Thymus (tissue), 14 donors: ENCODE measurements at places on chromosomes 2 and 18. TPM values are rescaled to one million over a fixed set of nuclear protein-coding genes. Genes with fewer than 3 reads are reported as not detected.

The AOX1 gene
- 0.42 TPM for total RNA-seq

The PARD6G gene
- total RNA-seq = 4.7 TPM

The FRZB gene
- total RNA-seq = 2.5 TPM

The MSTN gene
- total RNA-seq = 0.19 TPM

The CAPG gene
- 190 TPM for total RNA-seq

The HTR2B gene
- 1.1 TPM for total RNA-seq

The PJVK gene
- total RNA-seq = 1.6 TPM

GRCh38 chr18:35174745-35175144 is 66.1 kb upstream of the ZNF397 start:
- no peak overlapping the region for H3K4me3 ChIP-seq
- DNase-seq = no peak
- H3K4me1 ChIP-seq = no peaks in the 10 kb centered on the region
- H3K27me3 ChIP-seq = no peaks in the 10 kb centered on the region
- no peak overlapping the region for H3K27ac ChIP-seq

DNA sequence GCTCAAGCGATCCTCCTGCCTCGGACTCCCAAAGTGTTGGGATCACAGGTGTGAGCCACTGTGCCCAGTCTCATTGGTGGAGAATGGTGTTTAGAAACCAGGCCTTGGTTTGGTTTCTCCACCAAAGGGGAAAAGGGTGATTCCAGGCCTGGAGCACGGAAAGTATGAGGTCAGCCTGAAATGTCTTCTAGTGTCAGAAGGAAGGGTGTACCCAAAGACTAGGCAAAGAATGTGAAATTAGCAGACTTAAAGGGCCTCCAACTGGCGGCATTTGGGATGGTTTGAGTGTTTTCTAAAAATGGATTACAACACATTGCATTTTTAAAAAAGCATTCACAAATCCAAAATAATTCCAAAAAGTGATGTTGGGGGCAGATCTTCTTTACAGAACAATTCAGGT is 139.6 kb downstream of the SH3BP4 start:
- H3K27me3 ChIP-seq = no peaks in the 10 kb centered on the region
- H3K4me3 ChIP-seq = no peak overlapping the region
- H3K4me1 ChIP-seq = peaks cover 3% of the 10 kb centered on the region
- no peak for DNase-seq
- H3K36me3 ChIP-seq = no peaks in the 10 kb centered on the region
- H3K27ac ChIP-seq = no peak overlapping the region

- H3K27ac ChIP-seq = no peak overlapping the region
- H3K27me3 ChIP-seq = no peaks in the 10 kb centered on the region
- H3K4me3 ChIP-seq = no peak overlapping the region
- H3K4me1 ChIP-seq = peaks cover 6% of the 10 kb centered on the region
- H3K36me3 ChIP-seq = peaks cover 32% of the 10 kb centered on the region
- DNase-seq = no peak
These were observed 9.8 kb downstream of the HS6ST1 start for GRCh38 chr2:128308889-128309279.

- H3K36me3 ChIP-seq = peaks cover 22% of the 10 kb centered on the region
- no peaks in the 10 kb centered on the region for H3K27me3 ChIP-seq
- no peak overlapping the region for H3K4me3 ChIP-seq
- no peaks in the 10 kb centered on the region for H3K4me1 ChIP-seq
- DNase-seq = peak; percentile 73
These were observed 56.9 kb downstream of the ITGA6 start for GRCh38 chr2:172484253-172484652.

GRCh38 chr2:199261239-199261638 is 196.5 kb downstream of the SATB2 start:
- no peak for DNase-seq
- no peak overlapping the region for H3K27ac ChIP-seq
- no peaks in the 10 kb centered on the region for H3K4me1 ChIP-seq
- H3K36me3 ChIP-seq = no peaks in the 10 kb centered on the region
- H3K4me3 ChIP-seq = no peak overlapping the region
- H3K27me3 ChIP-seq = no peaks in the 10 kb centered on the region

DNA sequence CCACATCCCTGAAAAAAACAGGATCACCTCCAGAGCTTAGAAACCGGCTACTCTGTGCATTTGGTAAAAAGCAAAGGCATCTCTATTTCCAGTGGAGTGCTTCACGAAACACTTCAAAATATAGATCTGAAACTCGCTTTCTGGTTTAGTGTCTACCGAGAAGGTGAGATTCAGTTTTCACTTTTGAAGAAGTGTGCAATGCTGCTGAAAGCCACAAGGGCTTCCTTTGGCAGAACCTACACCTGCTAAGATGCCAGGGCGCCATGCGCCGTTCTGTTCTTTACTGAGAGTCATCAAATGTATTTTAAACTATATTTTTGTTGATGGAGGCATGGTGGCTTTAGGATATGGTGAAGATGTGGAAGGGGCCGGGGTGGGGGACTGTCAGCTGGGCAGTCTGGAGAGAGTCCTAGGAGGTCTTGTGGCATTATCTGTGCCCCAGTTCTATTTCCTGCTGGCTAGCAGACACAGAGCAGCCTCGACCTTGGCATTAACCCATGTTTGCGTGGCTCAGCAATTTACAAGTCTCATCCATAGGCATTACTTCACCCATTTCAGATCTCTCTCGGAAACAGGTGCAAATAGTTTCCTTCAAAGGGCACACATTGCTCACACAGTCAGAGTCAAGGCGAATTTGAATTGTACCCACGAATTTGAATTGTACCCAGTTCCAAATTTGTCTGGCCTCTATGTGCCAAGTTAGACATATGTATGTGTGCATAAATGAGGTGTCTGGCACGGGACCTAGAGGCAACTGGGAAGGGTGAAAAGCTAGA is 46.7 kb upstream of the KCNF1 start:
- peaks cover 35% of the 10 kb centered on the region for H3K27me3 ChIP-seq
- DNase-seq = peak; percentile 13
- H3K4me1 ChIP-seq = no peaks in the 10 kb centered on the region
- H3K27ac ChIP-seq = no peak overlapping the region
- no peaks in the 10 kb centered on the region for H3K36me3 ChIP-seq

DNA sequence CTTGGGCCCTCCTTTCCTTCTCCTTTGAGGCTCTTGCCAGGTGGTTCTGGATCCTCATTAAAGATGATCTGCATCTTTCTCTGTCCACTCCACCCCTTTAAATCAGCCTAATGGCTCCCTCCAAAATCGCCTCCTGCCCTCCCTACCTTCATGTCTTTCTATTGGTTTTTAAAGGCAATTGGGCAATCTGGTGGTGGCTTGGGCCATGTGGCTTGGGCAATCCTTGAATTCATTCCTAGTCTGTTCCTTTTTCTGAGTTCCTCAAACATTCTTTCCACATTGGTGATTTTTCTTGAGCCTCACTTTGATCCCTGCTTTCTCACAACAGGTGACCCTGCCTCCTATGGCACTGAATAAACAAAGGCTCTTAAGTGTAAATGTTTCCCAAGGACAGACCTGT is 266.2 kb upstream of the REV1 start:
- no peak overlapping the region for H3K27ac ChIP-seq
- no peaks in the 10 kb centered on the region for H3K27me3 ChIP-seq
- no peaks in the 10 kb centered on the region for H3K4me1 ChIP-seq
- no peak overlapping the region for H3K4me3 ChIP-seq
- H3K36me3 ChIP-seq = no peaks in the 10 kb centered on the region
- no peak for DNase-seq

- no peak overlapping the region for H3K4me3 ChIP-seq
- no peaks in the 10 kb centered on the region for H3K36me3 ChIP-seq
- no peak overlapping the region for H3K27ac ChIP-seq
These were observed 104.2 kb upstream of the PID1 start for GRCh38 chr2:229375251-229375650.

GRCh38 chr2:57111531-57111930 is 927.7 kb downstream of the CCDC85A start:
- no peaks in the 10 kb centered on the region for H3K27me3 ChIP-seq
- no peak for DNase-seq
- H3K36me3 ChIP-seq = no peaks in the 10 kb centered on the region
- H3K27ac ChIP-seq = no peak overlapping the region
- H3K4me1 ChIP-seq = no peaks in the 10 kb centered on the region
- no peak overlapping the region for H3K4me3 ChIP-seq

DNA sequence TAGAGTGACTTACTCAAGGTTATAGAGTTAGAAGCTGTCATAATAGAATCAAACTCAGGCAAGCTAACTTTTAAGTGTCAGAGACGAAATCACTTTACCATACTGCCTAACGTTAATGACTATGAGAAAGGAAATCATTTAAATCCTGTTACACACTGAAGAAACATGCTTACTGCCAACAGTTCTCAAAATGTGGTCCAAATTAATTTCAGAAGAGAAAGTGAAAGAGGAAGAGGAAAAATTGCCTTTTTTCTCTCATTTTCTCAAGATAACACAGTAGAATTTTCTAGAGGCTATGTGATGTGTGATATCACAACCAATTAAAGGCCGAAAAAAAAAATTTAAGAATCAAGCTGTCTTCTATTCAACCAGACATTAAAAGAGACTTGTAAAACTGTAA is 1362.7 kb upstream of the CHAC2 start:
- no peak overlapping the region for H3K4me3 ChIP-seq
- H3K4me1 ChIP-seq = no peaks in the 10 kb centered on the region
- no peak overlapping the region for H3K27ac ChIP-seq
- DNase-seq = no peak
- no peaks in the 10 kb centered on the region for H3K27me3 ChIP-seq

DNA sequence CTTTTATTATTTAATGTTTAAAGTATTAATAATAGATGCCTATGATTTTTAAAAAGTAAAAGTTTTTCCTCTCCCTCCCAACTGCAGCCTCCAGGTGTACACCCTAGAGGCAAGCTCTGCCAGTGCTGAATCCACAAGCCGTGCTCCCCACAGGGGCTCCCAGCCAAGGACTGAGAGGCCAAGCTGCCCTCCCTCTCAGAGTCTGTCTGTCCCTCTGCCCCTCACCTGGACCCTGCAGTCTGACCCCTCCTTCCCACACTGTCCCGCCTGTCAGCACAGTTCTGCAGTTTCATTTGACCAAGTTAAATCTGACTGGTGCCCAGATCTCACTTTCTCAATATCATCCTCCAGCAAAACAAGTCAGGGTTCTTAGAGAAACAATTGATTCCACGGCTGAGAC is 14.8 kb upstream of the PROC start:
- no peaks in the 10 kb centered on the region for H3K36me3 ChIP-seq
- no peaks in the 10 kb centered on the region for H3K27me3 ChIP-seq
- H3K4me1 ChIP-seq = peaks cover 6% of the 10 kb centered on the region
- no peak for DNase-seq

- H3K4me3 ChIP-seq = no peak overlapping the region
- H3K27me3 ChIP-seq = no peaks in the 10 kb centered on the region
- no peak overlapping the region for H3K27ac ChIP-seq
- DNase-seq = no peak
- peaks cover 34% of the 10 kb centered on the region for H3K4me1 ChIP-seq
These were observed 3.3 kb downstream of the INPP5D start for GRCh38 chr2:233063269-233063975.

DNA sequence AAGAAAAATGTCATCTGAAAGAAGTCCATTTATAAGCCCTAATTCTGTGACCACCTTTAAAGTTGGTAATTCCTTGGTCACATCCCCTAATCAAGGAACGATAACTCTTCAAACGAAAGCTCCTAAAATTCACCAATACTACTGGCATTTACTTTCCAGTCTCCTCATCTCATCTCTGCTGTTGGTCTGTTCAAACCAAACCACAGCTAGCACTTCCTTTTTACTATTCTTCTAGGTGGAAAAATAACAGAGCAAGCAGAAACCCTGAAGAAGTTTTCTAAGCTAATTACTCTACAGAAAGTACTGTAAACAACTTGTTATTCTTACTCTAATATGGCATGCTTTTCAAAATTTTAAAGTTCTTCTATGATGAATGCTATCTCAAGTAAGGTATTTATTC is 21.6 kb downstream of the TIA1 start:
- no peak overlapping the region for H3K4me3 ChIP-seq
- no peaks in the 10 kb centered on the region for H3K27me3 ChIP-seq
- no peaks in the 10 kb centered on the region for H3K4me1 ChIP-seq
- H3K36me3 ChIP-seq = peaks cover 32% of the 10 kb centered on the region

DNA sequence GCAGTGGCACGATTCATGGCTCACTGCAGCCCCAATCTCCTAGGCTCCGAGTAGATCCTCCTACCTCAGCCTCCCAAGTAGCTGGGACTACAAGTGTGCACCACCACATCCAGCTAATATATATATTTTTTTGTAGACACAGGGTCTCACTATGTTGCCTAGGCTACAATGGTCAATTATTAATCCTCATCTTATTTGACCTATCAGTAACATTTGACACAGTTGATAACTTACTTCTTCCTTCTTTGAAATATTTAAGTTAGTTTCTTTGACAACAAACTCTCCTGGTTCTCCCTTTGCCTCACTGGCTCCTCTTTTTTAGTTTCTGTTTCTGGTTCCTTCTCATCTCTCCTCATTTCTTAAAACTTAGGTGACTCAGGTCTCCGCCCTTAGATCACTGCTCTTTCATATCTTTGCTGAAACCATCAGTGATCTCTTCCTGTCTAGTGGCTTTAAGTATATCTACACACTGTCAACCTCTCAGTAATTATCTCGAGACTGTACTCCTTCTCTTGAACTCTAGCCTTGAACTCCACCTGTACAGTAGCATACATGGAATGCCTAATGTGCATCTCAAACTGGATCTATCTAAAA is 11.5 kb downstream of the PGAP1 start:
- no peaks in the 10 kb centered on the region for H3K4me1 ChIP-seq
- no peak for DNase-seq
- peaks cover 9% of the 10 kb centered on the region for H3K36me3 ChIP-seq
- H3K4me3 ChIP-seq = no peak overlapping the region
- H3K27me3 ChIP-seq = no peaks in the 10 kb centered on the region

DNA sequence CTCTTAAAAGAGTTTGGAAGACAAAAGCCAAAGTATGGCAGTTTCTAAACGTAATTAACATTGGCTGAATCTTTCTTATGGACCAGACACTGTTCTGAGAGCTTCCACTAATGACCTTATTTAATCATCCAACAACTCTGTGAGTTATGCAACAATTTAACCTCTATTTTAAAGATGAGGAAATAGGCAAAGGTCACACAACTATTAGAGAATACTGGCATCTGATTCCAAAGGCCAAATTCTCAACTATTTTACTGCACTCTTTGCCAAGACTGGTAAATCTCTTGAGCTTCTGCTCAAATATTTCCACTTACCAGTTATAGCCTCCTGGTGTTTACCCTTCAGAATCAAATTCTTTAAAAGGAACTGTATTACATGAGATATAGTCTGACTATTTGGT is 42.1 kb upstream of the ERMN start:
- no peak overlapping the region for H3K27ac ChIP-seq
- H3K36me3 ChIP-seq = no peaks in the 10 kb centered on the region
- peaks cover 3% of the 10 kb centered on the region for H3K4me1 ChIP-seq
- no peak for DNase-seq
- no peaks in the 10 kb centered on the region for H3K27me3 ChIP-seq
